Activated T-cell treated with anti-CD3 and anti-CD28 coated beads for 24 hours (primary cell): ENCODE measurements at places on chromosomes 1 and 21.

DNA sequence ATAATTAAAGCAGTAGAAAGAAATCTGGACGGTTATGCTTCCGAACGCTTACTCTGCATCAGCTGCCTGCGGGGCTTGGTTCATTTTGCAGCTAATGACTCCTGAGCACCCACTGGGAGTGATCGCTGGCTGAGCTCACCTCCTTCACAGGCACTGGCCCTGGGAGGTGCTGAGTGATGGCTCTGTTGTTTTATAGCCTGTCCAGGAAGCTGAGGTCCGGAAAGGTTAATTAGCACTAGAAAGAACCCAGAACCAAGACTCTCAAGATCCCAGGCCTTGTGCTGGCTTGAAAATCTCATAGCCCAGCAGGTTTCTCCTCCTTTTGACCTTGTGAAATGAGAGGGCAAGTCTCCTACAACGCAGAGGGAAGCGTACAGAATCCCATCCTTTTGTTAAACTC is 226.2 kb downstream of the AJAP1 start:
- DNase-seq = no peak

- DNase-seq = no peak
Measured at GRCh38 chr21:29649406-29649814, 290.4 kb downstream of the GRIK1 start.

DNA sequence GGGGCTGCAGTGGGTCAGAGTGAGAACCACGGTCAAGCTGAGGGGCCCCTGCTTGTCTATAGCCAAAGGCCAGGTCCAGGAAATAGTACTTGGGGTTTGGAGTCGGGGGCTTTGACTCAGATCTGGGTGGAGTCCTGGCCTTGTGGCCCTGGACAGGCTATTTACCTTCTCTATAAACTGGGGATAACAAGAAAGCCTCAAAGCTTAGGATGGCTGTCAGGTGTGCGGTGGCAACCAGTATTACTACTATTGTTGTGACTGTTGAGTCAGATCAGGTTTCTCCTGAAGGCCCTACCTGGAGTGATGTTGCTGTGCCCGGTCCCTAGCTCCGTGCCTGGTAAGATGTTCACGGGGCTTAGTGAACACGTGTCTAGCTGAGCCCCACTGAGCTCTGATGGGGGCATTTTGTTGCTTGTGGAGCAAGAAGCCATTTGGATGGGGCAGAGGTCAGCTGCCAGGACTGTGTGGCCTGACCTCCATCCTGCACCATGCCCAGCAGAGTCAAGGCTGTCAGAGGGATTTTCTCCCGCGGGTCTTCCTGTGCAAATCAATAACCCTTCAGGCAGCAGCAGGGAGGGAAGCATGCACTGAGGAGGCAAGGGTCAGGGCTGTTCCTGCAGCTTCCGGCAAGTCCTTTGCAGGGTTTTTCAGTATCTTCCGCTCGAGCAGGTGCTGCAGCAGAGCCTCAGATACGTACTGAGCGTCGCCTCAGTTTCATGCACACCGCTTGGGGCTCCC is 170.3 kb downstream of the CAMTA1 start:
- no peak for DNase-seq

DNA sequence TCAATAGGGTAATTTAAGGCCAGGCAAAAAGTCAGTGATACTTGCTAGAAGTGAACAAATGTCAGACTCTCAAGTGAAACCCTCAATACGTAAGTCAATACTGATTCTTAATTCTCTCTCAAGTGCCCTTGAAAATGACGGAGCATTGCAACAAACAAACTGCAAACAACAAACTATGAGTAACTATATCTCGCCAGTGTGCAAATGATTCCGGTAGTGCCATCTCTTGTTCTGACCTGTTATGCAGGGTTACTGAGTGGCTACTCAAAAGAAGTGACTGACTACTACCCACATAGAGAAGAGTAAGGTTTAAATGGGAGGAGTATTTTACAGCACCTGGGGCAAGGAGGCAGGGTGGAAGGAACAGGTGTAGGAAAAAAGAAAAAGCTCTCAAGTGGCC is 1.6 kb downstream of the SLC19A2 start:
- DNase-seq = no peak

GRCh38 chr1:115717541-115717940 is 51.0 kb downstream of the CASQ2 start:
- DNase-seq = peak; percentile 6

DNA sequence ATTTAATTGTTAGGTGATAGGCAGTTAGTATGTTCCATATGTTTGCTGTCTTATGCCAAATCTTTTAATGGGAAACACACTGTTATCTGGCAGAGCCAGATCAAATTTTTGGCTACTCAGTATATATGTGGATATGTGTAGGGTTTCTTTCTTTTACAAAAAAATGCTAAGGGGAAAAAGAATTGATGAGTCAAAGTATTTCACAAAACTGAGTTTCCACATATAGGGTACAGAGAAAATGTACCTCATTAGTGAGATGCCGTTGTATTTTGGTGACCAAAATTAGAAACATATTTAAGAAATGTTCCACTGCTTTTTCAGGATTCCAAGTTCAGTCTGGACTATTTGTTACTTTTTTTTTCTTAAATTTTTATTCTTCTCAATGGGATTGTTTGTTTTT is 201.2 kb upstream of the PTGFR start:
- DNase-seq = no peak

DNA sequence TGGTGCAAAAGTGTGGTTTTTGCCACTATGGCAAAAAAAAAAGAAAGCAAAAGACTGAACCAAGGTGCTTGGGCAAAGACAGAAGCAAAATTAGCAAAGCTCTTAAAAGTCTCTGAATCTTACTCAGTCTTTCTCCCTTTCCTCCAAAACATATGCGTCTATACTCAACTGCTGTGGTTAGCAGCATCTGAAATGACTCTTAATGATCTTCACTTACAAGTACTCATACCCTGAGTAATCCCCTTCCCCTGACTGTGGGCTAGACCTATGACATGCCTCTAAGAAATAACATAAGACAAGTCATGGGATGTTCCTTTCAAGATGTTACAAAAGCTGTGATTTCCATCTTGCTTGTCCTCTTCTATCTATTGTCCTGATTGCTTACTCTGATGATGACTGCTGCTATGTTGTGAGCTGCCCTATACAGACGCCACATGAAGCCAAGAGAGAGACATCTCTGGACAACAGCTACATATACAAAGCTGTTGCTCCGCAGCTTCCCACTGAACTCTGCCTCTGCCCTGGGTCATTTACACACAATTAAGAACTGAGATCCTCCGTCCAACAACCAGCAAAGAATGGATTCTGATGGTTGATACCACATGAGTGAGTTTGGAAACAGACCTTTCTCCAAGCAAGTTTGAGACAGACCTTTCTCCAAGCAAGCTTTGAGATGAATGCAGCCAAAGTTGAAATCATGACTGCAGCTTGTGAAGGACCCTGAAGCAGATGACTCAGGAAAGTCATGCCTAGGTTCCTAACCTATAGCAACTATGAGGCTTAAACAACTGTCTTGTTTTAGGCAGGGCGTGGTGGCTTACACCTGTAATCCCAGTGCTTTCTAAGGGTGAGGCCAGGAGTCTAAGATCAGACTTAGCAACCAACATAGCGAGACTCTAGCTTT is 55.2 kb downstream of the PUM1 start:
- DNase-seq = peak; percentile 28

GRCh38 chr1:21341022-21341421 is 50.8 kb upstream of the ECE1 start:
- DNase-seq = no peak

GRCh38 chr1:30740251-30741238 is 17.0 kb downstream of the LAPTM5 start:
- DNase-seq = no peak

GRCh38 chr1:52523376-52523775 is 29.5 kb downstream of the TUT4 start:
- DNase-seq = no peak

- DNase-seq = no peak
Measured at GRCh38 chr1:119783354-119784185, 14.9 kb upstream of the HMGCS2 start.

DNA sequence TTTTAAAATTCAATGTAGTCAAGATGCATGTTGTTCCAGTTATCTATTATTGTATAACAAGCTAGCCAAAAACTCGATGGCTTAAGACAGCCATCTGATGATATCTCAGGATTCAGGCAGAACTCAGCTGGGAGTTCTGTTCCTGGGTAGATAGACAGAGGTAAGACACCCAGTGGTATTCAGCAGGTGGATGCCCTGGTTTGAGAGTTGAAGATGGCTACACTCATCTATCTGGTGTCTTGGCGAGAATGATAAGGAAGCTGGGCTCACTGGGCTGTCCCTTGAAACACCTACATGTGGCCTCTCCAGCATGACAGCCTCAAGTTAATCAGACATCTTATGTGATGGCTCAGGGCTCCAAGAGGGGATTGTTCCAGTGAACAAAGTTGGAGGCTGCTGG is 3.3 kb upstream of the KCNK1 start:
- no peak for DNase-seq

DNA sequence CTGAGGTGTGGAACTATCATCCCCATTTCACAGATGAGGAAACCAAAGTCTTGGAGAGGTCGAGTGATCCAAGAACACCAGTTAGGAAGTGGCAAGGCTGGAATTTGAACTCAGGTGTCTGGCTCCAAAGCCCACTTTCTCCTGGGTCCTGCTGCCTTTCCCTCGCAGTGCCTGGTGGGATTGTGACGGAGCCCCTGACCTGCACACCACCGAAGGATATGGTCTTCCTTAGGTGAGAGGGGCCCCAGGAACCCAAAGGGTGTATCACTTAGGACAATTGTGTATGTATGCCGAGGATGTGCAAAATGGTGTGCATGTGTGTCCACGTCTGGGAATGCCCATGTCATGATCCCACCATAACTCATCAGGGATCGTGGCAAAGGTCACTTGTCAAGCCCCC is 392.7 kb downstream of the MATN1 start:
- DNase-seq = no peak

DNA sequence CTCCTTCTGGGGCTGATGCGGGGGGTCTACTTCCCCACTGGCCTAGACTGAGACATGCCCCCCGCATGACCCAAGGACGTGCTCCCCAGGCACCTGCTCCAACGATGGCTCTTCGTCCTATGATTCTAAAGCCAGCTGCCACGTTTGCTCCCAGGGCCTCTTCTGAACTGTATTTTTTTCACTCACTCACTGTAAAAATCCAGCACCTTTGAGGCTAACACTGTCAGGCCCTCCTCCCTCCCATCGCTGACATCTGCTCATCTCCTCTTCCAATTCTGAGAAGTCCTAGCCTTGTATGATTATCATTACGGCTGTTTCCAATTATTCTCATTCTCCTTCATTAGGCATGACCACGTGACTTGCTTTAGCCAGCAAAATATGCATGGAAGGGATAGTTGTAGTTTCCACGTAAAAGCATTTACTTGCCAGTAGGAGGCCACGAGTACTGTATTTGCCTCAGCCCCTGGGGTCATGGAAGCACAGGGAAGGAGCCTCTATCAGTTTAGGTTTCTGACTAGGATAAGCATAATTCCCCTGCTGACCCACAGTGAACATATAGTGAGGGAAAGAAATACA is 19.1 kb upstream of the EDN2 start:
- DNase-seq = no peak

GRCh38 chr1:155209312-155209721 is 822 bp downstream of the MTX1 start:
- DNase-seq = no peak

- DNase-seq = no peak
Measured at GRCh38 chr1:31458287-31458896, 45.4 kb downstream of the SERINC2 start.

GRCh38 chr1:179808503-179808902 is 65.4 kb downstream of the FAM163A start:
- DNase-seq = no peak
